ENCODE measurements at places on chromosomes 3 and 15.

DNA sequence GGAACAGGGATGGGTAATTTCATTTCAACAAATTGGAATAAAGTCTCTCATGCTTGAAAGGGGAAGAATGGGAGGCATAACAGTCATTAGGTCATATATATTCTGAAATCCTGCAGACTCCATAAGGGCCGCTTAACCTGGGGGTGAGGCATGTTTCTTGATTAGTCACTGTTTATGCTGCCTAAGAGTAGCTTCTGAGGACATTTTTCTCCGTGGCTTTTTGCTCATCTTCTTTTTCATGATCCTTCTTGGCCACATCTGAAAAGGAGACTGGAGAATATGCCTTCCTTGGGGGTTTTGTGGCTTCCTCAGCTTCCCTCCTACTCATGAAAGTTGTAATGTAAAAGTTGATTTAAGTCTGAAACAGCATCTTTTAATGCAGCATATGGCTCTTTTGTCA lies 20.0 kb upstream of the CFAP20DC start:
- DNase-seq, result no peak

GRCh38 chr15:96267463-96267862 lies 63.0 kb upstream of the NR2F2 start:
- no peak for DNase-seq

- DNase-seq, result no peak
Measured at GRCh38 chr3:172580680-172581401, 57.6 kb upstream of the TNFSF10 start.

GRCh38 chr15:48858401-48858800 lies 19.5 kb upstream of the EID1 start:
- DNase-seq, result no peak

GRCh38 chr3:65548848-65549625 lies 489.7 kb downstream of the MAGI1 start:
- no peak for DNase-seq

GRCh38 chr15:90807786-90808086 lies 60.7 kb upstream of the FURIN start:
- DNase-seq, result no peak

DNA sequence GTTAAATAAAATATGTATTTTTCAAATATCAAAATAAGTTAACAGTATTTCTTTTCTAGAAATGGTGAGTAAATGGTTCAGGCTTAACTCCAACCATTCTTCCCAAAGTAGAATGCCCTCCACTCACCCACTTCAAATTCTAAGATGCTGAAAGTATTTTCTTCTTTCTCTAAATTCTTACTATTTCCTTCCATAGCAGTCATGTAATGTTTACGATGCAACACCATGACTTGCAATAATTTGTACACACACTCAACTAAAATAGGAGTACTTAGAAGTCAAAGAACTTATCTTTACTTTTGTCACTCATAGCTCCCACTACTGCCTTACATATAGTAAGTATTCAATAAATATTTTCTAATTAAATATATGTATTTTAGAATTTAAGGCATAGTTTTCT lies 65.0 kb downstream of the AQR start:
- no peak for DNase-seq

DNA sequence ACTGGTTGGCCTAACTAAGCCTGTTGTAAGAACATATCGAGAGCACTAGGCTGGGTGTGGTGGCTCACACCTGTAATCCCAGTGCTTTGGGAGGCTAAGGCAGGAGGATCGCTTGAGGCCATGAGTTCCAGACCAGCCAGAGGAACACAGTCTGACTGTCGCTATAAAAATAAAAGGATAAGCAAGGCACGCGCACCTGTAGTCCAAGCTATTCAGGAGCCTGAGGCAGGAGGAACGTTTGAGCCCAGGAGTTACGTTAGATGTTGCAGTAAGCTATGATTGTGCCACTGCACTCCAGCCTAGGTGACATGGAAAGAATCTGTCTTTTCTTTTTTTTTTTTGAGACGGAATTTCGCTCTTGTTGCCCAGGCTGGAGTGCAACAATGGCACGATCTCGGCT lies 24.9 kb downstream of the MAP4 start:
- no peak for DNase-seq

DNA sequence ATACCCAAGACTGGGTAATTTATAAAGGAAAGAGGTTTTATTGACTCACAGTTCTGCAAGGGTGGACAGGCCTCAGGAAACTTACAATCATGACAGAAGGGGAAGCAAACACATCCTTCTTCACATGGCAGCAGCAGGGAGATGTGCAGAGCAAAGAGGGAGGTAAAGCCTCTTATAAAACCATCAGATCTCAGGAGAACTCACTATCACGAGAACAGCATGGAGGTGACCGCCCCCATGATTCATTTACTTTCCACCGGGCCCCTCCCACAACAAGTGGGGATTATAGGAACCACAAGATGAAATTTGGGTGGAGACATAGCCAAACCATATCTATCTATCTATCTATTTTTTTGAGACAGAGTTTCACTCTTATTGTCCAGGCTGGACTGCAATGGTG lies 5.4 kb downstream of the GDPGP1 start:
- no peak for DNase-seq

DNA sequence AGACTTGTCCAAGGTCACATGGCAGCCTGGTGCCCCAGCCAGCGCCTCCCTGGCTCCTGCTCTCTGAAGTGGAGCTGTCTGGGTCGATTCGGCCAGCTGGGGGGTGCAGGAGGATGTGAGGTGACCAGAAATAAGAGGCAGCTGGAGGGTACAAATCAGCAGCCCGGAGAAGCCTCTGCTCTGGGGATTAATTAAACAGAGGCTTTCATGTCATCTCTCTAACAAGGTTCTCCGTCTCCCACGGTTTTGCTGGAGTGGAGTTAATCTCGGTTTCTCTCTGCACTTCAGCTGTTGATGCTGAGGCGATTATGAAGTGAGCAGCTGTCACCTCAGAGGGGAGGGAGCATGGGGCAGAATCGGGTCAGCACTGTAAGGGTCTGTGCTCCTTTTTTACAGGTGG lies 236.8 kb downstream of the TLE3 start:
- DNase-seq, result no peak

- no peak for DNase-seq
Measured at GRCh38 chr3:50289130-50289529, 3.1 kb downstream of the IFRD2 start.

- DNase-seq, result no peak
Measured at GRCh38 chr3:152235709-152236298, 32.9 kb upstream of the MBNL1 start.

- DNase-seq, result no peak
Measured at GRCh38 chr15:34213690-34214089, 3.8 kb upstream of the KATNBL1 start.

DNA sequence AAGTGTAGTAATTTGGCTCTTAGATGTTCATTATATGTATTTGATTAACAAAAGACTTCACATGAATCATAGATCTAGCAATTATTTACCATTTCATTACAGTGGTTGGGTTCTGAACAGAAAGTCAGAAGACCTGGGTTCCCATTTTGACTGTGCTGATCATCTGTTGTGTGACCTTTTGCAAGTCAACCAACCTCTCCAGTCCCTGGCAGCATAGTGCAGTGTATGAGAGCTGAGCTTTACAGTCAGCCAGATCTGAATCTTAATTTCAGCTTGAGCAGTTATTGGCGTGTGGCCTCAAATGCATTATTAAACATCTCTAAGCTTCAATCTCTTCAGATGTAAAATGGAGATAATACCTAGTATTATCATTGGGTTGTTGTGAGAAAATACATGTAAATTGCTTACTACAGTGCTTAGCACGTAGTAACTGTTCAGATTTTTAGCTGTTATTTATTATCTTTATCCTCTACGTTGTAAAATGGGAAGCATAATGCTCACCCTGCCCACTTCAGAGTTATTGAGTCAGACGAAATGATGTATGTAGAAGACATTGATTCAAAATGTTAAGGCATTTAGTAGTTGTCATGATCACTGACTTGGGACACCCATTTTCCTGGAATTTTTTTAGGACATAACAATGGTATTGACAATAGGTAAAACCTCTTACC lies 104.0 kb downstream of the KLHL25 start:
- DNase-seq, result no peak

- no peak for DNase-seq
Measured at GRCh38 chr3:16066975-16067374, 107.5 kb upstream of the GALNT15 start.

DNA sequence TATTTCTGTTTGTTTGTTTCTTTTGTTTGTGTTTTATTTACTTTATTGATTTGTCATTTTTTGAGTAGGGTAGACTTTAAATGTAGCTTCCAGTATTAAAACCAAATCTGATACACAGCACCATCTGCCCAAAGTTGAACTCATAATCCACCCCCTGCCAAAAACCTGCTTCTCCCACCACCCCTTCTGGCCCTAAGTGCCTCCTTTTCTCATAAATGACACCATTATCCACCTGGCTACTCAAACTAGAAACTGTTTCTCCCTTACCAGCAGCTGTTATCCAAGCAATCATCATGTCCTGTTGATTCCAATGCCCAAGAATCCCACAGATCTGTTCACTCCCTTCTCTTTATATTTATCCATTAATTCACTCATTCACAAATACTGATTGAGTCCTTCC lies 21.8 kb upstream of the PTX3 start:
- no peak for DNase-seq

- no peak for DNase-seq
Measured at GRCh38 chr3:111617406-111617805, 22.3 kb upstream of the ZBED2 start.

- DNase-seq, result no peak
Measured at GRCh38 chr3:126449621-126450051, 26.1 kb downstream of the ZXDC start.

- no peak for DNase-seq
Measured at GRCh38 chr3:170477395-170477794, 58.7 kb downstream of the CLDN11 start.

DNA sequence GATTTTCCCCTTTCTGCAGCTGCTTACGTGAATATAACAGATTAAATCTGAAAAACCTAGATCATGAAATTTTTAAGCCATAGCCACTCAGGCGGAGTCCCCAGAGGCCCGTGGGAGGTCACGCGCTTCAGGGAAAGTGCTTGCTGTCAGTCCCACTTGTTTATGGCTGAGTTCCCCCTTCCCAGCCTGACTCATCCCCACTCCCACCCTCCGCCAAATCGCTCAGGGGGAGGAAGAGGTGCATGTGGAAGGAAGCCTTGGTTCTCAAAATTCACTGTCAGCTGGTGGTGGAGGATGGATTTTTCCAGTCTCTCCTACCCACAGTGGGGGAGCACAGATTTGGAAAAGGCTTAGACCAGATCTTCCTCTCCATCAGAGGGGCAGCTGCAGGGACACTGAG lies 67.4 kb downstream of the CORO2B start:
- DNase-seq, result no peak

DNA sequence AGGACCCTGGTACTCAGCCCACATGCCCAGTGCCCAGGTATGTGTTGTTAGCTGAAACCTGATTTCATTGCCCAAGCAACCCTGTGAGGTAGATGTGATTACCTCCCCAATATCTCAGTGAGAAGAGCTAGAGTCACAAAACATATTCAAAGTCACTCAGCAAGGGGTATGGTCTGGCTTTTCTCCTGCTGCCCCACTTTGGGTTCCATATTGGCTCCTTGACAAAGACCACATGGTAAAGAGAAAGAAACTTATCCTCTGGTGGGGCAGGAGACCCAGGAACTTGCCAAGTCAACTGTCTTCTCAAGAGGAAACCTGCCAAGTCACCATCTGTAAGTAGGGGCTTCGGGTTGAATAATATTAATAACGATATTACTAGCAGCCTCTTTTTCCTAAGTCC lies 148.3 kb upstream of the LMCD1 start:
- DNase-seq, result no peak

DNA sequence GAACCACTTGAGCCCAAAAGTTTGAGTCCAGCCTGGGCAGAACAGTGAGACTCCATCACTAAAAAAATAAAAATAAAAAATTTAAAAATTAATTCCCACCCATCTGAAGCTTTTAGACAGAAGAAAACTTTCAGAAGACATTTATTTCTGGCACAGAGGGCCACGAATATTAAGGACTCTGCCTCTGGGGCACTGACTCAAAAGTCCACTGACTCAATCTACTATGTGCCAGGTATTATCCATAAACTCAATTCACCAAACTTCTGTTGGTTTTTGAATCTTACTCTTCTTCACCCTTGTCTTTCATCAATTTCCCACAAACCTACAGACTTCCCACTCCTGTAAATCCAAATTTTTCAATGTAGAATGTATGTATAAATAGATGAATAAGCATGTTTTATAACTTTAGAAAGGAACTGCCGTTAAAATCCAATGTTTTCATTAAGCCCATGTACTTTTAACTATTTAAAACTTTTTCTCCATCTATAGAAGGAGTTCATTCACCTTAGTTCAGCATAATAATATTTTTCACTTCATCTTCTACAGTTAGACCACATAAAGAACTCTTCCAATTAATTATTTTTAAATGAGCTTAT lies 19.9 kb downstream of the ATP13A3 start:
- no peak for DNase-seq

DNA sequence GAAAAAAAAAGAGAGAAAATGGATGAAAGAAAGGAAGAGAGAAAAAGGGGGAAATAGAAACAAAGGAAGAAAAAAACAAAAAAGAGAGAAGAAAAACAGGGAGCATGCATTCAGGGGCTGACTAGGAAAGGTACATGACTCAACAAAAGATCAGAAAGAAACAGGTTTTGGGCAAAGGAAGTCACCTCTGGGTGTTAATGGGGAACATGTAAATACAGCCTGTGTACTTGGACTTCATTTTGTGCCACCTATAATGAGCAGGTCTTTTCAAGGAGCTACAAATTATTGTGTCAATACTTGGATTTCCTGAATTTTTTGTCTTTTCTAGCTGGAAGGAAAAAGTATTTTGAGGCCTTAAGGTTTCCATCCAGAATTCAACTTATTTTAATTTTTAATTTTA lies 53.4 kb upstream of the CCDC50 start:
- DNase-seq, result no peak

DNA sequence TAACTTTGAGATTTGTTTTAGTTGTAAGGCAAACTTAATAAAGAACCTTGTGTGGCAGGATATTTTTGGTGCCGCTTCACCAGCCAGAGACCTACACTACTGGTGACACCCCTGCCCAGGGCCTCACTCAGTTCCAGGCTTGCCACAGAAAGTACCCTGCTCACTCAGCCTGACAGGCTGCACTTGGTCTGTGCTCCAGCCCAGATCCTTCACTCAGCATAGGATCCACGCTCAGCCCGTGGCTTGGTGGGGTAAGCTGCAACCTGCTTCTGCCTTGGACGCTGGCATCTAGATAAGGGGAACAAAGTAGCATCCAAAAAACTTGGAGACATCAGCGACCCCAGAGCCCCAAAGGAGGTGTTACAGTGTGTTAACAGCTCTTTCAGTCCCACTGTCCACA lies 825.5 kb downstream of the EPHA3 start:
- no peak for DNase-seq

- DNase-seq, result no peak
Measured at GRCh38 chr3:149605902-149606301, 51.9 kb downstream of the WWTR1 start.

- DNase-seq, result no peak
Measured at GRCh38 chr3:21682206-21682605, 68.8 kb downstream of the ZNF385D start.
